Astrocyte (in vitro differentiated cells and primary cell): ENCODE measurements at places on chromosomes 16 and 17. TPM values are rescaled to one million over a fixed set of nuclear protein-coding genes. Genes with fewer than 3 reads are reported as not detected.

ANTKMT gene
- total RNA-seq: 22.6 and 26.6 TPM in 2 replicates

GRCh38 chr16:31712064-31712540 lies 161.5 kb upstream of the ZNF267 start:
- H3K27ac ChIP-seq: no peak overlapping the region
- no peak overlapping the region for H3K4me3 ChIP-seq
- no peaks in the 10 kb centered on the region for H3K27me3 ChIP-seq

DNA sequence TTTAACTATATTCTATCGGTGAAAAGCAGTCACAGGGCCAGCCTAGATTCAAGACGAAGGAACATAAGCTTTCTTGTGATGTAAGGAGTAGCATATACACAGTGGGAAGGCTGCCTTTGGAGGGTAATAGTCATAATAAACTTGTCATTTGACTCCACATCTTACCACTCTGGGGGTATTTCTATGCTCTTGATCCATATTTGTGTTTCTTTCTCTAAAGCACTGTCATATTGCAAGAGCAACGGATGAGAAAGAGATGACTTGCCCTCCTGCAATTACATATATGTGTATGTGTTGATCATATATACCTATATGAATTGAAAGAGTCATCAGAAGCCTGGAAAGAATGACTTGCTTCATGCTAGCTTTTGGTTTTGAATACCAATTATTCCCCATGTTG lies 225.4 kb upstream of the HS3ST3A1 start:
- H3K27me3 ChIP-seq: no peaks in the 10 kb centered on the region
- H3K27ac ChIP-seq: no peak overlapping the region
- no peak for DNase-seq
- no peaks in the 10 kb centered on the region for H3K36me3 ChIP-seq
- no peaks in the 10 kb centered on the region for H3K4me1 ChIP-seq

GRCh38 chr16:57540387-57540786 lies 2.1 kb upstream of the ADGRG5 start:
- H3K4me3 ChIP-seq: no peak overlapping the region
- H3K27me3 ChIP-seq: peaks cover 12% of the 10 kb centered on the region
- H3K36me3 ChIP-seq: no peaks in the 10 kb centered on the region
- no peak for DNase-seq

DNA sequence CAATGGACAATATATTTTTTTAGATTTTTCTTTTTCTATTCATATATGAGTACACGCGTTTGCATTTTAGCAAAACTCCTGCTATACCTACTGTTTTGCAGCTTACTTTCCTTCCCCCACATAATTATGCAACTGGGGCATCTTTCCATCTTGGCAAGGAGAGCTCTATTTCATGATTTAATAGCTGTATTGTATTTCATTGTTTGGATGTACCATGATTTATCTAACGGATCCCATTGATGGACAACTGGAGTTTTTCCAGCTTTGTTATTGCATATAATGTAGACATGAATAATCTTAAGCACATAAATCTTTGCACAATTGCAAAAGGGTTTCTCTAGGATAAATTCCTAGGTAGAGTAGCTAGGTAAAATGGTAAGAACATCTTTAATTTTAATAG lies 133.9 kb downstream of the PITPNC1 start:
- no peak overlapping the region for H3K27ac ChIP-seq
- H3K4me1 ChIP-seq: no peaks in the 10 kb centered on the region
- no peak for DNase-seq
- H3K4me3 ChIP-seq: no peak overlapping the region
